ENCODE measurements at places on chromosomes 11 and 22.

DNA sequence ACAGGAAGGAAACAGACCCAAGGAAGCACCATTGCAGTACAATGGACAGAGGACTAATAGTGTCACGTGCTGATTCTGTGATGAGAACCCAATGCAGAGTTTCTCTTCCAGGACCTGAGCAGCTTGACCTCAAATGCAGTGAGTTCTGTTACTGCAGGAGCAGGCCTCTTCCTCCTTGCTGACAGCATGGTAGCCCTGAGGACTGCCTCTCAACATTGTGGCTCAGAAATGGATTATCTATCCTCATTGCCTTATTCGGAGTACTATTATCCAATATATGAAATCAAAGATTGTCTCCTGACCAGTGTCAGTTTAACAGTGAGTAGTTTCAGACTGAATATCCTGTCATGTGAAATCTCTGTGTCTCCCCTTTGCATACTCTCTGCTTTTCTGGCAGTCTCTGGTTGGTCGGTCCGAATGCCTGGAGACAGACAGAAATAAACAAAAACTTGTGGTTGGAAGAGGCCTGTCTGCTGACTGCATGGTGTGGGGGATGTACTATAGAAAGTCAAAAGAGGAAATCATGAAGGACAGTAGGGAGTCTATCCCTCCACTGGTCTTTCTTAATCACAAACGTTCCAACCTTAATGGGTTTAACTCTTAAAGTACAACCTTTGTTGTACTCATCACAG is 6.9 kb upstream of the MS4A14 start:
- no peak for DNase-seq

DNA sequence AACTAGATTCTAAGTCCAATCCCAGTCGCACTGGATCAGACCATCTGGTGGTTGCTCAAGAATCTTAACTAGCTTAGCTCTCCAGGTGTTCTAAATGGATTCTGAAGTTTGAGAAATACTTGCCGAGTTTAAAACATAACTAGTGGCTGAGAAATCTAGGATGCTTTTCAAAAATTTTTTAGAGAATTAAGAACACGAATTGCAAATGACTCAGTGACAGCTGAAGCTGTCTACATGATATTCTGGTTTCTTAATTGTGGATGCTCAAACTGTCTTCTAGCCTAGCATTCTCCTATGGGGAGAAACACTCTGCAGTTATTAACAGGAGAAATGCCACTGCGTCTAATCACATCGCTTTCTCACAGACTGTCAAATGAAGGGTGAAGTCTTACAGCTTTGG is 20.2 kb upstream of the TP53AIP1 start:
- no peak for DNase-seq

DNA sequence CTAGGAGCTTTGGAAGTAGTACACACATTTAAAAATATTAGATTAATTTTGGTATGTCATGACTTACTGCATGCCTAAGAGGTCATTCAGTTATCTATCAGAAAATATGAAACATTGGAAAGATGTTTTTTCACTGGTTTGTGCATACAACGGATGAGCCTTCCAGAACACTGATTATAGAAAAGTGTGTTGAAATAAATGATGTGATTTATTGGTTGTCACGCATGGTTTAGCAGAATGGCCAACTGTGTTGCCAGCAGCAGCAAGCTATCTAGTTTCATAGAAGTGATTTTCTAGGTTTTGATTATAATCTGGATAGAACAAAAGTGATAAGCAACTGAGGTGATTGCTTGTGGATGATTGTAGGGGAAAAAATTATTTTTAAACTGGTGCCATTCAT is 53.6 kb downstream of the DDX10 start:
- DNase-seq = no peak

- no peak for DNase-seq
These were observed 73.0 kb upstream of the SHISAL1 start for GRCh38 chr22:44385781-44386180.

- no peak for DNase-seq
These were observed 561.0 kb downstream of the SOX6 start for GRCh38 chr11:15795378-15795777.

- no peak for DNase-seq
These were observed 1.3 kb downstream of the PACS1 start for GRCh38 chr11:66071381-66071801.

DNA sequence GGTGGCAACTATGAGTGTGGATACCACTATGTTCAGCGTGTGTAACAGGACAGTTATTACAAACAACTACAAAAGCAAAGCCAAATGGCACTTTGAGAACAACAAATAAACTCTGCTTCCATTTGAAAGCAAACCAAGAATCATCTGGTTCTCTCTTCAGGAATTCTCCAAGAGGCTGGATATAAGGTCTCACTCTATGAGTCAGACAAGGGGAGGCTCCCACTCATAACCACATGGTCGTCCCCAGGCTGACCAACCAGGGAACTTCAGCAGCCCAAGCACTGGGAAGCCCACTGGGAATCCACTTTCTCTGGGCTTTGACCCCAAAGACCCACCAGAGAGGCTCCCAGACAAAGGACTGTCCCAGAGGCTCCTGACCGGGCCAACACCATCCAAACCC is 35.3 kb downstream of the DGCR2 start:
- DNase-seq = no peak

- no peak for DNase-seq
These were observed 81.3 kb downstream of the CLPB start for GRCh38 chr11:72352859-72353551.

GRCh38 chr22:39349967-39350726 is at the start of gene SYNGR1:
TSS of gene SYNGR1 (plus strand) at chr22:39349991. CDS start at chr22:39350011, 20 bp downstream.
- no peak for DNase-seq

DNA sequence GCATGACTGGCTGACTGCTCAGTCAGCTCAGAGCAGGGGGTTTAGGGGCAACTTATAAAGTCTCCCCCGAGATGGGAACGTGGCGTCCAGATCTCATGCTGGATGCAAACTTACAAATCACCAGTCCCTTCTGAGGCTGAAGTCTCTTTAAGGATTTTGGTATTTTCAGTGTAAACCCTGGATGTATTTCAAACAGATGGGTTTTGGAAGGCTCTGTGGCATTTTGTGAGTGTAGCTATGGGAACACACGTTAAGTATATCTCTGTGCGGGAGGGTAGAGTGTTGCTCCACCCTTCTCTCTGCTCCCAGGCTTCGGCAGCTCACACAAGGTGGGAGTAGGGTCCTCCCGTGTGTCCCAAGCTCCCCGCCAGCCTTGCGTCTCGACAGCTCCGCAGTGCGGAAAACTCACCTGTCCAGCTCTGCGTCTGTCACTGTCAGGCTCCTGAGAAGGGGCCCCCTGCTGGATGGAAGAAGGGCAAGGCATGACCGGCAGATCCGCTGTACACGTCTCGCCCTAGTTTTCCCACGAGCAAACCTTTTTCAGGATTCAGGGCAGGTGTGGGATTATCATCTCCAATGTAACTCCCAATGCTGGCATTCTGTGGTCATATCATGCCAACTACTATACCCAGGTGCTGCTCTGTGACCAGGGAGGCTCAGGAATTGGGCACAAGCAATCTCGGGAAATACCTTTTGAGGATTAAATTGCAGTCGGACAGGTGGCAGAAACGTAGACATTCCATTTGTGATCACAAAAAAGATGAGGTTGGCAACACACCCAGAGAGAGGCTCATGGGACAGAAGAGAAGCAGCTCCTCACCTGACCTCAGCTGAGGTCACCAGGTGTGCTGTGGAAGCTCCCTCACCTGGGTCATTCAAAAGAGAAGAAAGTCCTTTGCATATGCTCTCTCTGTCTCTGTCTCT is 313.9 kb upstream of the B3GAT1 start:
- DNase-seq = no peak

DNA sequence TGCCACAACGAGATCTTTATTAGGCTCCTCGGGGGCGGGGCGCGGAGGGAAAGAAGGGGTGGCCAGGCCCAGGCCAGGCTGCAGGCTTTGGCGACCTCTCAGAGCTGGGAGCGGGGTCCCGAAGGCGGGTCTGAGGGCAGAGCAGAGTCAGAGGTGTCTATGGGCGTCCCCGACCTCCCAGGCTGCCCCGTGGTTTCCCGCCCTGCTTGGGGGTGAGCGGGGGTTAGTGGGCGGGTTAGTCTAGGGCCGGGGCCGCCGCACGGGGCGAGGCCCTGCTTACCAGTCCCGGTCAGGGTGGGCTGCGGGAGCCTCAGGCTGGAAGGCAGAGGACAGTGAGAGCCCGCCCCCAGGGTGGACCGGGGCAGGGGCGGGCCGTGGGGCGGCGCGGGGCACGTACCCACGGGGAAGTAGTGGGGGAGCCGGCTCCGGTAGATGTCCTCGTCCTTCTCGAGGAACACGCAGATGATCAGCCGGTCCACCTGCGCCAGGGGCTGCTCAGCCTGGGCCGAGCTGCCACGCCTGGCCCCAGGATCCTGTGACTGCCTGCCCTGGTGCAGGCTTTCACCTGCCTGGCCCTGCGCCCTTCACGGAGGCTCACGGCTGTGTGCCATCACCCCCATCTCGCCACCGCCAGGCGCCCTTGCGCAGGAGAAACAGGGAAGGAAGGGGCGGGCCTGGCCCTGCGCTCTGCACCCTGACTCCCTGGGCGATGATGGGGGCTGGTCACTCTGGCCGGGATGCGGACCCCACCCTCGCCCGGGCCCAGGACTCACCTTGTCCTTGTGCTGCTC is 12.5 kb downstream of the OTUB1 start:
- peak; percentile 20 for DNase-seq

DNA sequence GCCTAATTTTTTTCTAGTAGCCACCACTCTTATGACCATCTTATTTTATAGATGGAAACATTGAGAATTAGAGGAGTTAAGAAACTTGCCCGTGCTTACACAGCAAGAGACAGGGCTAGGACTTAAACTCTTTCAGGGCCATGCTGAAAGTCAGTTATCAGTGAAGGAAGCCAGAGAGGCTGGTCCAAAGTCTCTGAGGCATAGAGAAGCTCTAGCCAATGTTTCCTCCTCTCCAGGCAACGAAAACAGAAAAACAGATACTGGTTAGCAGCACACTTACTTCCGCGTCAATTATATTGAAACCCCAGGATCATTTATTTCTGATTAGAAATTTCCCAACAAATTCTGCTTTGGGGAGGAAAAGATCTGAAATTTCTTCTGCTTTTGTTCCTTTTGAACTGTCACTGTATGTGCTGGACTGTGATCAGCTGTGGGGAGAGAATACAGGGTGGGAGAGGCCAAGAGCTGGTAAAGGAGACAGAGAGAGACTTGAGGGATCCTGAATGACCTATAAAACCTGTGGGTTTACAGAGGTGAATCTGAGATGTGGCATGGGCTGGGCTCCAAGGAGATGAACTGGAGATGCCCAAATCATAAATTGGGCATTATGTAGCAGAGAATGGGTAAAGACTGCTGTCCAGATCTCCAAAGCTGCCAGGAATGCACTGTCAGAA is 37.5 kb upstream of the CAPRIN1 start:
- DNase-seq = no peak

DNA sequence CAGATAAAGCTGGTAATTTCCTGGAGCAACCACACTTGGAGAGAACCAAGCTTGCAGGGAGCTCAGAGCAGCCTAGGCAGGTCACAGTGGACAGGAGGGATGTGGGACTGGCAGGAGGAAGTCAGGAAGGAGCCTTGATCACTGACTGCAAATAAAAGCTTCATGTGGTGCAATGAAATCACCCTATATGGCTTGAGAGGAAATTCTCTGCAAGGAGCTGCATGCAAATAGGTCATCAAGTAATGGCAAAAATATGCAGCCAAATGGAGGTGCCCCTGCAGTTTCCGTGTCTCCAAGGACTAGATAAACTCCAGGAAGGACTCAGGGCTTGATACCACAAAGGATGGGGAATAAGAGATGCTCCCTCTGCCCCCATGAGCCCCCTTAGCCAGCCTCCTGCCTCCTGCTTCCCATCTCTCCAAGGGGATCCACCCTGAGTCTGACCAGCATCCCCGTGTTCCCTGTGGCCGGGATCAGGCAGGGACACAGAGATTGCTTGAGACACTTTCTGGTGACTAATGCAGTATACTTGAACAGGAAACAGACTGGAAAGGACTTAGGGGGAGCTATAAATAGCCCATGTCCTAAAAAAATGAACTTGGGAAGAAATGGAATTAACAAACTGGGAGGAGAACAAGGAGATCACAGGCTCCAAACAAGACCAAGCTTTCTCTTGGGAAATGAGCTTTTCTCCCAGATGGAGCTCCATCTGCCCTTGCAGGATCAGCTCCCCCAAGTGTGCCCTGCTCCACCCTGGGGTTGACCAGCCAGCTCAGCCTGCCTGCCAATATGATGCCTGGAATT is 23.9 kb upstream of the MICAL2 start:
- DNase-seq = no peak

- DNase-seq = no peak
These were observed 16.1 kb upstream of the MS4A7 start for GRCh38 chr11:60362241-60362640.

DNA sequence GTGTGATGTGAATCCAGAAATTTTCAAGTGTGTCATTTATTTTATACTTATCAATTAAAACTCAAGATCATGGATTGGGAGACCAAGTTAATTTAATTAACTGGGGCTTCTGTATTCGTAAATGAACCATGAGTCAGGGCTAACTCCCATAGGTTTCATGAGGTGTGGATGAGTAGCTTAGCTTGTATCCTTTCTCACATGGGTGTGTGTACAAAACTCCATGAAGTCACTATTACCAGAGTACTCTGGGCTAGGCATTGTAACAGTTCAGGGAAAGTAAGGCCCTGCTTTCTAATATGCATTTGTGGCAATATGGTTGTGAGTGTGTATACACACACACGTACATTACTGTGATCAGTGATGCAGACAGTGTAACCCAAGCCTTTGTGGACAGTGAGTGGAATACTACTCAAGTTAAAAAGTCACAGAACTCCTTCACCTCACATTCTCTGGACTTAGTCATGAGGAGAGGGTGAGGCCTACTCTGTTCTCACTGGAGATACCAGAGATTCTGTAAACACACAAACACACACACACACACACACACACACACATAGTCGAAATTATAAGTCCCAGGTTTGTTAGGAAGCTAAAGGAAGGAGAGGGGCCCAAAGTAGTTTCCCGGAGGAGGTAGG is 3.5 kb downstream of the CNTF start:
- DNase-seq = no peak

DNA sequence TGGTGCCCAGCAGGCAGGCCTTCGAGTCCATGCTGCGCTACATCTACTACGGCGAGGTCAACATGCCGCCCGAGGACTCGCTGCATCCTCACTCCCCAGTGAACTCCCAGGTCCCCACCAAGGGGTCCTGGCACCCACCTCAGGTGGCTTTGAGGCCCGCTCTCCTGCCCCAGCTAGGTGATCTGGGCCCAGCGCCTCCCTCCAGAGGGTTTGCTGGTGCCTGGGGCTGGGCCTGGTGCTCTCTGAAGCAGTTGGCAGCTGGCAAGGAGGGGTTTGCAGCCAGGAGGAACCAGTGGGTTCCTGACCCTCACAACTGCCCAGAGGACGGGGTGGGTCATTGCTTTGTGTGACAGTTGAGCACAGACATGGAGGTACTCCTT is 5.9 kb downstream of the THAP7 start:
- DNase-seq = no peak

GRCh38 chr11:95867105-95867504 is 56.8 kb downstream of the MTMR2 start:
- no peak for DNase-seq

DNA sequence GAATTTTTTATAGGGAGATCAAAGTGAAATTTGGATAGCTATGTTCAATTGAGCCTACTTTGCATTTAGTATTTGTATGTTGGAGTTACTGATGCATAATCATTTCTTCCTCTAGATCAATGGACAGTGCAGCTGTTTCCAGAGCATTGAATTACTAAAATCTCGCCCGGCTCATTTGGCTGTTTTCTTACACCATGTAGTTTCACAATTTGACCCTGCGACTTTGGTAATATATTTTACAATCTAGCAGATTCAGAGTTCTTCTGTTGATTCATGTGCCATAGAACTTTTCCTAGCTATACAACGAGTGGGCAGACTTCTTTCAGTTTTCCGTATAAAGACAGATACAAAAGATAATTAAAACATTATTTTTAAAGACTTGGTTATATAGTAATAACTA is 70.0 kb upstream of the GRIK4 start:
- no peak for DNase-seq

- no peak for DNase-seq
These were observed 361.6 kb downstream of the GUCY1A2 start for GRCh38 chr11:106656646-106657045.

Data from T-helper 2 cell (primary cell).